Choroid plexus epithelial cell (primary cell): ENCODE measurements at places on chromosomes 6 and 20.
A peak's percentile ranks its signal among the peaks of the same experiment; 100 is the strongest.

DNA sequence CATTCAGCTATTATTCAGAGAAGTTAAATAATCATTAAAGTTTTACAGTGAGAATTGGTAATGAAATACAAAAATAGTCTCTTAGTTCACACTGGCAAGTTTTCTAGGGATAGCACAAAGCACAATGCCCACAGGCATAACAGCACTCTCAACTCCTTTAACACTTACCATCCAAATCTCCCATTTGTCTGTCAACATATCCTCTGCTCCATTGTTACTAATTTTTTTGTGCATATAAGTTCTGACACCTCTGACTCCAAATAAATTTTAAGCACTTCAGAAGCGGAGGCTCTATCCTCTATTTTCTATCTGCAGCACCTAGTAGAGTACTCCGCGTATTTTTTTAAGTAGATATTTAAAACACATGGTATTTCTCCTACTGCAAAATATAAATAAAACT is 15.6 kb upstream of the RSPO3 start:
- DNase-seq = no peak

- DNase-seq = peak; percentile 88
Measured at GRCh38 chr6:79453558-79454042, 83.6 kb downstream of the LCA5 start.

- no peak for DNase-seq
Measured at GRCh38 chr6:148825492-148825891, 78.7 kb downstream of the UST start.

DNA sequence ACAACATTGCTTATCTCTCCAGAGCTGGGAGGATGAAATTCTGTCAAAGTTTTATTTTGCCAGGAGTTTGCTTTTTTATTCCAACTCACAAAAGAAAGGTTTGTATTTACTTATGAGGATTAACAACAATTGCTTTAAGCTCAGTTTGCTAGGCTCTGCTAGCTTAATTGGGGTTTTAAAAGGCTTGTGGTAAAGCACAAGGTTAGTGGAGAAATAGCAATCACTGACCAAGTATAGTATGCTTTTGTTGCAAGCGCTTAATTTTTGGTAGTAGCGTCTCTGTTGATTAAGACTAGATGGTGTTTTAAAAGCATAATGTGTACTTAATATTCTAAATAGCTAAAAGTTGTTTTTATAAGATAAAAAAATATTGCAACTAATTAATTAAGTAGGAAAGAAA is 45.7 kb downstream of the TINAG start:
- DNase-seq = no peak

- DNase-seq = no peak
Measured at GRCh38 chr6:74492587-74492986, 713.3 kb downstream of the COL12A1 start.

- no peak for DNase-seq
Measured at GRCh38 chr6:158269657-158270056, 42.6 kb upstream of the TULP4 start.

GRCh38 chr6:241336-241865 is 50.9 kb upstream of the DUSP22 start:
- DNase-seq = no peak

- DNase-seq = peak; percentile 20
Measured at GRCh38 chr6:26124781-26125685, 37.8 kb downstream of the HFE start.

DNA sequence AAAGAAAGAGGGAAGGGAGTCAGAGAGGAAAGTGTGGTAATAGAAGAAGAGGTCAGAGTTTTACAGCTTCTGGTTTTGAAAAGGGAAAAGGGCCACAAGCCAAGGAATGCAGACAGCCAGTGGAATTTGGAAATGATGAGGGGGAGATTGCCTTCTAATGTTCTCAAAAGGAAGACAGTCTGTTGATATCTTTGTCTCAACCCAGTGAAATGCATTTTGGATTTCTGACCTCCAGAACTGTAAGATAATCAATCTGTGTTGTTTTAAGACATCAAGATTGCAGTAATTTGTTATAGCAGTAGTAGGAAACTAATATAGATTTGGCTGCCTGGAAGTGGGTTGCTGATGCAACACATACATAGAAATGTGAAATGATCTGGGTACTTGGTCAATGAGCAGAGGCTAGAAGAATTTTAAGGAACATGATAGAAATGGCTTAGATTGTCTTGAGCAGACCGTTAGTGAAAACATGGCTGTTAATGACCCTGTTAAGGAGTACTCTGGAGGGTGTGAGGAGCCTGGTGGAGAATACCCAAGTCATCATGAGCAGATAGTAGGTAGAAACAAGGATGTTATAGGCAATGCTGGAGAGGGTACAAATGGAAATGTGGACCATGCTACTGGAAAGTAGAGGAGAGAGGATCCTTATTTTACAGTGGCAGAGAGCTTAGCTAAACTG is 255.8 kb upstream of the RAB32 start:
- DNase-seq = peak; percentile 75

DNA sequence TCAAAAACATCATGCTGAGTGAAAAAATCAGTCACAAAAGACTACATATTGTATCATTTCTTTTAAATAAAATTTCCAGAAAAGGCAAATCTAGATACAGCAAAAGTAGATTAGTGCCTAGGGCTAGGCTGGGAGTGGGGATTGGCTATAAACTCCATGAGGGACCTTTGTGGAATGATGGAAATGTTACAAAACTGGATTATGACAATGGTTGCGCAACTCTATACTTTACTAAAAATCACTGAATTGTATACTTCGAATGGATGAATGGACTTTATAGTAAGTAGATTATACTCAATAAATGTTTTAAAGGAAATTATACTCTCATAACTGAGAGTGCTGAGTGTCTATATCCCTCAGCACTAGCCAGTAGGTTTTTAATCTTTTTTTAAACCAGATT is 4.3 kb downstream of the HMGN3 start:
- no peak for DNase-seq

- no peak for DNase-seq
Measured at GRCh38 chr6:47306887-47307286, 2.8 kb downstream of the TNFRSF21 start.

GRCh38 chr6:16759181-16759645 is 2.0 kb downstream of the ATXN1 start:
- no peak for DNase-seq

DNA sequence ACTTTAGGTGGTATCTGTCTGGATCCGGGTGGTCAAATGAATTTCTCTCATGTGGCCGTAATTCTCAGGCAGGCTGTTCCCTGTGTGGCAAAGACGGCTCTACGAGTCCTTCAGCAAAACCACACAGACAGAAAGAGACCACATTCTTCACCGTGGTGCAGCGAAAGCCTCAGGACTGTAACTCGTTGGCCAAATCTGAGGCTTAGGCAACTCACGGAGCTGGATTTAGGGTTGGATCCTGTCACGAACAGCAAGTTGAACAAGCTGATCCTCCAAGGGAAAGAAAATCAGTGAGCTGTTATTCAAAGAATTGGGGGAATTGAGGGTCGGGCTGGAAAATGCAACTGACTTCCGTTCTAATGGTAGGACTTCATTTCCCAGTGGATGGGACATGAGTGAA is 167.4 kb downstream of the ZMYND8 start:
- no peak for DNase-seq

GRCh38 chr6:20402092-20402341 is 338 bp downstream of the E2F3 start:
- DNase-seq = no peak

DNA sequence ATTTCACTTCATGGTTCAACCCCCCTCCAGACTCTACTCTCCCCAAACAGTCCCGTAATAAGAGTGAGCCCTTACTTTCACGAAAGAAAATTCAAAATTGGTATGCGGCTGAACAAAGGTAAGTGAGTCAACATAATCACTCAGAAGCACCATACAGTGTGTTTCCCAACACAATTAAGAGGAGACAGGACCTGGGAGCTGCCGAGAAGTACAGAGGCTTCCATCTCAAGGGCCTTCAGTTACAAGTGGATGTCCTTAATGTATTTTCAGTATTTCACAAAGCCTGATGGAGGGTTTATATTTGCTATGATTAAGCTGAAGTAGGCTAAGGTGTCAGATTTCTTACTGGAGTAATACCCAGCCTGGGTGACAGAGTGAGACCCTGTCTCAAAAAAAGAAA is 51.1 kb downstream of the MYO6 start:
- no peak for DNase-seq

- DNase-seq = no peak
Measured at GRCh38 chr6:163637524-163637923, 223.0 kb downstream of the QKI start.

DNA sequence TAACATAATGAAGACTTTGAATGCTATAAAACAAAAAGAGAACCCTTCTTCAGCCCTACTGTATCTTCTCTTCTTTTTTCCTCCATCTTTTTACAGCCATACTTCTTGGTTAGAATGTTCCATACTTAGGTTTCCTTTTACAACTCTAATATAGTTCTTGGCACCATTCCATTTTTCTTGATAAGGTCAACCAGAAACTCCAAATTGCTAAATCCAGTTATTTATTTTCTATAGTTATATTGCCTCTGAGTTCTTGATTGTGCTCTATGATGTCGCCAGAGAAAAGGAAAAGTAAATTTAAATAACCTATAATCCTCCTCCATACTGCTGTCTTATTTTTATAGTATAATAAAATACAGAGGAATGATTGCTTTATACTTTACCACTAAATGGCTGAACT is 26.7 kb upstream of the COL10A1 start:
- peak; percentile 61 for DNase-seq

DNA sequence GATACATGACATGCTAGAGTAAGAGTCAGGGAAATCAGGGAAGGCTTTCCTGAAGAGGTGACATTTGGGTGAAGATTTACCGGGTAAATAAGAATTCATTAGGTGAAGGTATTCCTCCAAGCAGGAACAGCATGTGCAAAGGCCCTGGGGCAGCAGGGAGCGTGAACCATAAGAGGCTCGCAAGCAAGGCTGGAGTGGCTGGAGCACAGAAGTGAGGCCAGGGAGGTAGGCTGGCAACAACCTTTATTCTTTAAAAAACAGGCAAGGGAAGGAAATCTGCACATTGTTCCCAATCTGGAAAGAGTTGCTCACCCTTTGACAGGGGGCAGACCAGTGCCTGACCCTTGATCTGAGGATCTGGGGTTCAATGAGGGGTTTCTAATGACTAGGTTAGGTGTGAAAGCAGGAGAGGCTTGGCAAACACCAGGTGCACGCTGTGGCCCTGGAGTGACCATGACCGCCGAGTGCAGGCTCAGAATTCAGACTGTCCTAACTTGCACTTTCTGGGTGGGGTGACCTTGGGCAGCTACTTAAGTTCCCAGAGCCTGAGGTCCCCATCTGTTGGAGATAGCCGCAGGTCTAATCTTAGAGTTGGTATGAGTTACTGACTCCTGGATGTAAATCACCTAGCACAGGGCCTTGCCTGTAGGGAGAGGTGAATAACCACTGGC is 1.9 kb downstream of the KIAA1755 start:
- DNase-seq = no peak

GRCh38 chr20:41571006-41571405 is 47.2 kb downstream of the CHD6 start:
- no peak for DNase-seq

- DNase-seq = no peak
Measured at GRCh38 chr6:7882505-7883257, 27.9 kb downstream of the TXNDC5 start.
